ENCODE measurements at places on chromosomes 5 and 9.

- peaks cover 4% of the 10 kb centered on the region for H3K4me1 ChIP-seq
- no peak overlapping the region for H3K27ac ChIP-seq
- no peaks in the 10 kb centered on the region for H3K36me3 ChIP-seq
- no peak overlapping the region for H3K4me3 ChIP-seq
- DNase-seq, result no peak
Measured at GRCh38 chr5:8641786-8642505, 773.0 kb downstream of the MTRR start.

DNA sequence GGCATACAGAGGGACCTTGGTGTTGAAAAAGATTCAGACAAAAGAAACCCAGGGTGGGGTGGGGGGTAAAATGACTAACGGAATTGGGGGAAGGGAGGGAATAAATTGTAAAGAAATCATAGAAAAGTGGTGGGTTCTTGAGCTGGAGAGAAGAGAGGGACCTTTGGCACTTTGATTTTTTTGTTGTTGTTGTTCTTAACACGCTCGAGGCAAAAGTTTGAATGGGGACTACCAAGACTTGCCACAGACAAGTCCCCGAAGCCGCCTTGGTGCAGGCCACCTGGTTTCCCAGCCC is 616 bp downstream of the VCAN start:
- no peak for DNase-seq
- H3K27ac ChIP-seq, result peak overlapping the region; percentile 46
- H3K27me3 ChIP-seq, result peaks cover 6% of the 10 kb centered on the region

DNA sequence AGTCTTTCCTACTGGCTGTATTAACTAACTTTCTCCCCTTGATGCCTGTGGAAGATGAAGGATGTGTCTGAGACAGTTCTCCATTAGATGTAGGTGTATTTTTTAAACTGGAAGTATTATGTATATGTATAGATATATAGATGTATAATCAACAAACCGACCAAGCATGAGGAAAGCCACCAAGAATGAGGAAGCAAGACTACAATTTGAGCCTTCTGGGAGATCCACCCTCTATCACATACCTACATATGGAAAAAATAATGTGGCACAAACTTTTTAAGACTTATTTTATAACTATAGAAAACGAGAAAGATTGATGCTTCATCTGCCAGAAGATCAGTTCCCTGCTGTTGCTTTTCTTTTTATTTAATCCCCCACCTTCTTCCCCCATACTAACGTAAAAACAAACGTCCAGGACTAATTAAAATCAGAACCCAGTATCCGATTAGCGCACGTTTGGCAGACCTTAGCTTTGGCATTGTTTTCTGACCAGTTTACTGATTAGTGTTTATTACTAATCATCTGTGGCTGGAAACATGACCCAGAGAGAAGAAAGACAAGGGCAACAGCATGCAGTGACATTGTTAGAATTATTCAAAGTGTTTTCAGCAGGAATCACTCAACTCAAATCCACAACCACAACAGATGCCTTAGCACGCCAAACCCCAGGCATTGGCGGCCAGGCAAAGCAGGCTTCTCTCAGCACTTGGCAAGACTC is 490.2 kb downstream of the EBF1 start:
- H3K36me3 ChIP-seq, result no peaks in the 10 kb centered on the region
- no peaks in the 10 kb centered on the region for H3K27me3 ChIP-seq
- no peaks in the 10 kb centered on the region for H3K4me1 ChIP-seq
- no peak for DNase-seq

- no peak overlapping the region for H3K27ac ChIP-seq
- H3K4me3 ChIP-seq, result no peak overlapping the region
- no peaks in the 10 kb centered on the region for H3K27me3 ChIP-seq
- H3K4me1 ChIP-seq, result no peaks in the 10 kb centered on the region
- no peaks in the 10 kb centered on the region for H3K36me3 ChIP-seq
Measured at GRCh38 chr9:80678906-80679305, 1010.4 kb downstream of the TLE1 start.

DNA sequence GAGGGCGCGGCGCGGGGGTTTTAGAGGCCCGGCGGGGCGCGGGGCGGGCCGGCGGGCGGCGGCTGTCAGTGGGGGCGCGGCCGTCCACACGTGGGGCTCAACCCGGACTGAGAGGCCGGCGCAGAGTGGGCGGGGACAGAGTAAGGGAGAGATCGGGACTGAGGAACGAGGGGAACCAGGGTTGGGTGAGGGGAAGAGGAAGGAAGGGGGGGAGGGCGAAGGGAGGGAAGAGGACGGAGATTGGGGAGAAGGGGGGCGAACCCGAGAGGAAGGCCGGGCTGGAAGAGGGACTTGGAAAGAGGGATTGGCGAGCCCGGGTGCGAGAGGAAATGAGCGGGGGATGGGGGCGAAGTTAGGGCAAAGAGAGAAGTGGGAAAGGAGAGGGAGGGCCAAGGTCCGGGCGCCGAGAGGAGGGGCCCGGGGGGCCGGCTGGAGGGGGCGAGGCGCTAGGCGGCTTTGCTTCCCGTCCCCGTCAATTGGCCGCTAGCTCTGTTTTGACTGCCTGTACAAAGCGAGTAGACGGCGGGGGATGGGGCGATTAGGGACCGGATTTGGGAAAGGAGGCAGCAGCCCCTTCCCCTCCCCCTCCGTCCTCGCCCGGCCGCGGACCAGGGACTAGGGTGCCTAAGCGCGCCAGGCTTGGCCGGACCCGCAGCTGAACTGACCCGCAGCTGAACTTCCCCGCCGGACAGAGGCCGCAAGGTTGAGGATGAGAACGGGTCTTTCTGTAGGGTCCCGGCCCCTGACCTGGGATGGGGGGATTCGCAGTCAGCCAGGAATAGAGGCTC is 399 bp upstream of the FBN2 start:
- peaks cover 6% of the 10 kb centered on the region for H3K4me1 ChIP-seq
- H3K36me3 ChIP-seq, result peaks cover 4% of the 10 kb centered on the region
- peak overlapping the region; percentile 81 for H3K4me3 ChIP-seq
- DNase-seq, result peak; percentile 80
- no peaks in the 10 kb centered on the region for H3K27me3 ChIP-seq

GRCh38 chr9:3650994-3651622 is 125.3 kb upstream of the RFX3 start:
- H3K27ac ChIP-seq, result no peak overlapping the region
- H3K4me1 ChIP-seq, result no peaks in the 10 kb centered on the region
- H3K27me3 ChIP-seq, result peaks cover 2% of the 10 kb centered on the region

GRCh38 chr5:9115093-9115492 is 430.8 kb downstream of the SEMA5A start:
- peaks cover 7% of the 10 kb centered on the region for H3K36me3 ChIP-seq
- no peak for DNase-seq
- no peak overlapping the region for H3K4me3 ChIP-seq
- H3K27me3 ChIP-seq, result no peaks in the 10 kb centered on the region
- no peak overlapping the region for H3K27ac ChIP-seq

GRCh38 chr9:89661956-89662717 is 57.3 kb downstream of the GADD45G start:
- peak overlapping the region; percentile 25 for H3K4me3 ChIP-seq
- peak; percentile 86 for DNase-seq
- H3K4me1 ChIP-seq, result no peaks in the 10 kb centered on the region
- H3K27me3 ChIP-seq, result peaks cover 2% of the 10 kb centered on the region
- H3K36me3 ChIP-seq, result no peaks in the 10 kb centered on the region

GRCh38 chr9:100525563-100525962 is 52.3 kb upstream of the CAVIN4 start:
- H3K4me1 ChIP-seq, result no peaks in the 10 kb centered on the region
- H3K27me3 ChIP-seq, result no peaks in the 10 kb centered on the region
- no peak overlapping the region for H3K27ac ChIP-seq
- H3K36me3 ChIP-seq, result no peaks in the 10 kb centered on the region
- H3K4me3 ChIP-seq, result no peak overlapping the region
- peak; percentile 2 for DNase-seq

DNA sequence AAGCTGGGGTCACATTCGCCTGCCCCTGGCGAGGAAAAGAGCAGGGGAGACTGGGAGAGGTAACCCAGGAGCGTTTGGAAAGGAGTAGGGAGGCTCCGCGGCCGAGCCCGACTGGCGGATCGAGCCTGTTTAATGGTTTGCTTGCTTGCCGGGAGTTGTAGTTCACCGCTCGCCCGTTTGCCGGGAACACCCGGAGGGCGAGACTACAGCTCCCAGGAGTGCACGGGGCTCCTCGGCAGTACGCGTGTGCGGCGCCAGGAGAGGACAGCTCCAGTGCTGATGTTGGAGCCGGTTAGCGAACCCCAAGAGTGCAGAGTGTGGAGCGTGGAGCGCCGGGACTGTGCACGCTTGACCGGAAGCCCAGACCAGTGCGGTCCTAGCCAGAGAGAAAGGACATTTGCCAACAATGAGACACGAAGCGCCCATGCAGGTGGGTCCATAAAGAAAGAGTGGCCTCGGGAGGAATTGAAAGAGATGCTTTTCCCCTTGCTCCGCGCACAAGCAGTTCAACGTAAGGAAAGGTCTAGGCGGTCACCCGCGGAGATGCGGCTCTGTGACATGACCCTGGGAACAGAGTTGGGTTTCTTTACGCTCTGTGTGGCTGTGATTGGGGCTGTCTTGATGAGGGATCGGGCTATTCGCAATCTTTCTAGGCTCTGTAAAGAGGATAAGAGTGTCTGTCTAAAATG is at the start of gene RAB3C:
Gene RAB3C (plus strand): TSS at position 273 of the 689 bp plus-strand sequence. CDS start 134 bp downstream, at position 407.
- no peak within 1 kb of the TSS for H3K27ac ChIP-seq
- no peaks in the 10 kb centered on the region for H3K36me3 ChIP-seq
- H3K4me3 ChIP-seq, result peak within 1 kb of the TSS; percentile 53
- peak; percentile 90 for DNase-seq

- no peaks in the 10 kb centered on the region for H3K4me1 ChIP-seq
- no peaks in the 10 kb centered on the region for H3K36me3 ChIP-seq
- H3K4me3 ChIP-seq, result no peak overlapping the region
- no peak overlapping the region for H3K27ac ChIP-seq
- peaks cover 2% of the 10 kb centered on the region for H3K27me3 ChIP-seq
- no peak for DNase-seq
Measured at GRCh38 chr5:170738840-170739239, 44.7 kb upstream of the GABRP start.

GRCh38 chr9:108963459-108964143 is 29.4 kb downstream of the ABITRAM start:
- no peaks in the 10 kb centered on the region for H3K27me3 ChIP-seq
- peaks cover 8% of the 10 kb centered on the region for H3K36me3 ChIP-seq
- DNase-seq, result peak; percentile 4
- H3K27ac ChIP-seq, result no peak overlapping the region

DNA sequence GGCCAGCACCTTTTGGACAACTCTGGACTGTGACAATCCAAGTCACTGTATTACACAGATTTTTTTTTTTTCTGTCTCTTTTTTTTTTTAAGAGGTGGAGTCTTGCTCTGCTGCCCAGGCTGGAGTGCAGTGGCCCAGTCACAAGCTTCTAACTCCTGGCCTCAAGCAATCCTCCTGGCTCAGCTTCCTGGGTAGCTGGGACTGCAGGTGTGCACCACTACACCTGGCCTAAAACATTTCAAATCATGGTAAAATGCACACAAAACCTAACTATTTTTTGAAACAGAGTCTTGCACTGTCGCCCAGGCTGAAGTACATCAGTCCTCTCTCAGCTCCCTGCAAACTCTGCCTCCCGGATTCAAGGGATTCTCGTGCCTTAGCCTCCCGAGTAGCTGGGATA is 7.2 kb upstream of the N4BP3 start:
- H3K36me3 ChIP-seq, result no peaks in the 10 kb centered on the region
- DNase-seq, result no peak
- no peak overlapping the region for H3K27ac ChIP-seq
- no peaks in the 10 kb centered on the region for H3K4me1 ChIP-seq

DNA sequence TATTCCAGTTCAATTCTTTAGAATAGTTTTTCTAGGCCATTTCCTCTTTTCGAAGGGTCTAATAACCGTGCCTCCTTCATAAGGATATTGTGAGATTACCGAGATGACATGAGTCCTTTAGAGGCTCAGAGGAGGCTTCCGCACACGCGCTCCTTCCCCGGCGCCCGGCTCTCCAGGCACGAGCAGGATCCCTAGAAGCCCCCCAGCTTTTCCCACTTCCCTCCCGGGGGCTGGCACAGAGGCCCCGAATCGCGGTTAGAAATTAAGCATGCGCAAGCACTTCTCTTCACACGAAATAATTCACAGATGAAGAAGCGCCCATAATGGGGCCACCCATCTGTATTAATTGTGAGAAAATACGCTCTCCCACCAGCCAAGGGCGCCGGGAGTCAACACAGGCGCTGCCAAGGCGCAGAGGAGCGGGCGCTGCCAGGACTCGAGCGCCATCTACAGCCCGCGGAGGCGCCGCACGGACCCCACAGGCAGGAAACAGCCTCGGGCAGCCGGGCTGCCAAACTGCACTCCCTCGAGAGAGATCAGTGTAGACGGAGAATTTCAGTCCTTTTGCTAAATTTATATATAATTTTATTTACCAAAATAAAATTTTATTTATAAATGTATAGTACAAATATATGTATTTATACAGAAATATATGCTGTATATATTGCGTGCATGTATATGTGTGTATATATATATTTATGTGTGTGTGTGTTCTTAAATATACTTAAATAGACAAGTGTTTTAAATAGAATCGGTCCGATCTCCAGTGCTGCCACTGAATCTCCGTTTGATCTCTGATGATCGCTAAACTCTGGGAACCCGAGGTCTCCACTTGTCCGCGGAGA is 258.1 kb upstream of the NFIL3 start:
- H3K36me3 ChIP-seq, result no peaks in the 10 kb centered on the region
- H3K4me1 ChIP-seq, result peaks cover 11% of the 10 kb centered on the region
- DNase-seq, result peak; percentile 64
- no peak overlapping the region for H3K27ac ChIP-seq
- H3K4me3 ChIP-seq, result no peak overlapping the region

GRCh38 chr5:173010547-173011464 is 27.2 kb downstream of the ATP6V0E1 start:
- DNase-seq, result peak; percentile 32
- peaks cover 17% of the 10 kb centered on the region for H3K4me1 ChIP-seq
- peak overlapping the region; percentile 24 for H3K27ac ChIP-seq
- H3K27me3 ChIP-seq, result no peaks in the 10 kb centered on the region
- H3K4me3 ChIP-seq, result no peak overlapping the region

- no peak for DNase-seq
- H3K27ac ChIP-seq, result no peak overlapping the region
- no peak overlapping the region for H3K4me3 ChIP-seq
- no peaks in the 10 kb centered on the region for H3K4me1 ChIP-seq
- H3K36me3 ChIP-seq, result no peaks in the 10 kb centered on the region
- H3K27me3 ChIP-seq, result peaks cover 9% of the 10 kb centered on the region
Measured at GRCh38 chr9:93829271-93830011, 125.7 kb downstream of the BARX1 start.

GRCh38 chr5:150640311-150641005 is at the start of gene SYNPO:
TSS of gene SYNPO (plus strand) at chr5:150640660. CDS start at chr5:150648276, 7,616 bp downstream.
- H3K27ac ChIP-seq, result peak within 1 kb of the TSS; percentile 91
- DNase-seq, result peak; percentile 98
- peak within 1 kb of the TSS; percentile 50 for H3K4me3 ChIP-seq
- H3K27me3 ChIP-seq, result no peaks in the 10 kb centered on the region
- no peaks in the 10 kb centered on the region for H3K36me3 ChIP-seq
- H3K4me1 ChIP-seq, result peaks cover 57% of the 10 kb centered on the region

DNA sequence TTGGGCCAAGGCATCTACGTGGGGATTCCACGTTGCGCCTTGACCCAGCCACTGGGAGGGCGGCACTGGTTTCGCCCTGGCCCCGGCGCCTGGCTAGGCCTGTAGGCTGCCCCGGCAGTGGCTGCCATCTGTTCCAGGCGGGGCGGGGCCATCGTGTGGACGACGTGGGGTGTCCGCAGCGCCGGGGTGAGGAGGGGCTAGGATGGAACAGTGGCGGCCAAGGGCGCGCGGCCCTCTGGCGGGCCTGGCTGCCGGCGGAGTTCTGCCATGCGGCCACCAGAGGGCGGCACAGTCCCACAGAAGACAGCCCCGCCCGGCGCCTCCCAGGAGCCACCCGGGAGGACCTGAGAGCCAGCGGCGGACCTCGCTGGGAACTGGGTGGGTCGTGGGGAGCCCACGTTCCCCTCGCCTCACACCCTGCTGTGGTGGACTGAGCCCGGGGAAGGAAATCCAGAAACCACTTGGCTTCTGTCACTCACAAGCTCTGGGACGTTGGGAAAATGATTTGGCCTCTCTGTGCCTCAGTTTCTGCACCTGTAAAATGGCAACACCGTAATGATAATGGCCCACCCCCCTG is 22.6 kb upstream of the RAPGEF1 start:
- peaks cover 37% of the 10 kb centered on the region for H3K27me3 ChIP-seq
- peaks cover 2% of the 10 kb centered on the region for H3K4me1 ChIP-seq
- no peak overlapping the region for H3K4me3 ChIP-seq
